ENCODE measurements at places on chromosomes 2 and 18.

- DNase-seq = no peak
These were observed 239.7 kb downstream of the SH3BP4 start for GRCh38 chr2:235191486-235191885.

DNA sequence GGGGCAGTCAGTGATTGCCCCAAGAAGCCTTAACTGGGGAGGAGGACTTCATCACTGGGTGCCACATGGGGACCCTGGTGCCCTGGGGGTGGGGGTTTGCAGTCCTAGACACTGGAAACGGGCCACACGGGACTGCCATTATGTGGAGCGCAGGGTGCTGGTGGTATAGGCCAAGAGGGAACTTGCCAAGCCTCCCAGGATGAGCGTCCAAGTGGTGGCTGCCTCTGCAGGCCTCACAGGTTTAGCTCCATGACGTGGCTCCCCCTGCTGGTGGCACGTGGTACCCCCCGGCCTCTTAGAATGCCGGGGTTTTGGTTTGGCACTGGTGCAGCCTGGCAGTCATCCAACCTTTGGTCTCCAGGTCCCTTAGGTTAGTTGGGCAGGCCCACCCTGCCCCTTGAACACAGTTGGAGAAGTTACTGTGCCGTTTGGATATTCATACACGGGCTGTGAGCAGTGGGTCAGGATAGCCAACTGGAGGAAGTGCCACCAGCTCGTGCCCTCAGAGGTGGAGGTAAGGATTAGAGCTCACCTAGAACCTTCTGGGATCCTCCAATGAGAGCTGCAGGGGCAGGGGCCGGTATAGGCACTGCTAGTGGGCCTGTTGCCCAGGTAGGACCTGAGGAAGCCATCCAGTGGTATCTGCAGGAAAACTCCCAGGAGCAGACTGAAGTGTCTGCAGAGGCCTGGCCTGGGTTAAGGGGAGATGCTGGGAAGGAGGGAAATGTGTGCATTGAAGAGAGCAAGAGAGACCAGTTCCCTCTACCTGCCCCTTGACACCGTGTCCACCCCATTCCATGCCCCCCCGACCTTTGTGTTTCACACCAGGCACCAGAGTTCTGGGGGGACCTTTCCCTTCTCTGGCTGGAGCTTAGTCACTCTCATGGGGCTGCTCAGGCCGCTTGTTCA is 5.7 kb downstream of the PTMA start:
- peak; percentile 94 for DNase-seq

- no peak for DNase-seq
These were observed 116.8 kb upstream of the SERPINE2 start for GRCh38 chr2:224155896-224156295.

DNA sequence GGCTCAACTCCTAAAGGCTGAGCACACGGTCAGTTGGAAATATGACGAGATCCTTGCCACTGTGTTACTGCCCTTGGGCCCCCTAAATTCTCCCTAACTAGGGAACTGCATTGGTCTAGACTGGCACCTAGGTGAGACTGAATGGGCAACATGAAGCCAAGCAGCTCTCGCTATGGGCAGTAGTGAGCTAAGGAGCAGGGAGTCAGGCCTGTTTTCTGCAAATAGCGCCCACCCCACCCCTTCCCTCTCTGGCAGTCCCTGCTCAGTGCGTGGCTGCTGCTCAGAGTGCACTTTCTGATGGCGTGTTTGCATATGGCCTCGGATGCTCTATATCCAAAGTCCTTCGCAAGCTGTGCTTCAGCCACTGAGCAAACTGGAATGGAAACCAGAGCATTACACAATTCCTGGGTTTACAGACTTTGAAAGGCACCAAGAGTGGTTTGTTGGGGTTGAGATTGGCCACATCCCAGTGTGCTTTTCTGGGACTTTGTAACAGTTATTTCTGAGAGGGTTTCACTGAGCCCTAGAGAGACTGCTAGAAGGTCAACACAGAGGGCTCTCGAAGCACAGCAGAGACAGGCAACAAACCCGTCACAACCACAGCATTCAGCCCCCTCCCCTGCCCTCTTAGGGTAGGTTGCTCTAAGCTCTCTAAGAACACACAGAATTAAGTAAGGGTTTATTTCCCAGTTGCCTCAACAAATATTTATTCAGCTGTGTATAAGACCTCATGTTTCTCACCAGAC is 419.9 kb downstream of the STK39 start:
- no peak for DNase-seq

GRCh38 chr18:75844146-75844545 is 416.6 kb upstream of the SMIM21 start:
- no peak for DNase-seq

GRCh38 chr2:70931376-70932000 is 4.2 kb upstream of the ATP6V1B1 start:
- no peak for DNase-seq

DNA sequence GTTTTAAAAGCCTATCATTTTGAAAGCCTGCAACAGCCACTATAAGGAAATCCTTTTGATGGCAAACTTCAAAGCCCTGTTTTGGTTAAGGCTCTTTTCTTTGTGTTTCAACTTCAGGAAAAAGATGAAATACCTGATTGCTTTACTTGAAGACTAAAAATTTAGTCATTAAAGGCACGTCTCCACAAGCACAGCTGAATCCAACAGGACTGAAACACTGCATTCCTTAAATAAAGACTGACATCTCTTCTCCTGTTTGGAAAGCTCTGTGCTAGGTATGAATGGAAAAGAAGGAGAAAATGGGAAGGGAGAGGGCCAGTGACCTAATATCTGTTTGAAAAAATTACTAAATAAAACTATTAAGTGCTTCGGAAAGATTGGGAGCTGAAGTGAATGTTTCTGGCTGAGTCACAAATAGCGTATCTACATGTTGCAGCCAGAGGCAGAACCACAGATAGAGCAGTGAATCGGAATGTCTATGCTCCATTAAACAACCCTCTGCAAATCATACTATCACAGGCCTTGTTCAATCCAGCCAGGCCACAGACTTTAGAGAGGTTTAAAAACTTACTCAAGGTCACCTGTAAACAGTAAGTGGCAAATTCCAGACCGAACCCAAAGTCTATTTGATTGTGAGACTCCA is 21.1 kb upstream of the RALBP1 start:
- DNase-seq = no peak

- no peak for DNase-seq
These were observed 129.4 kb upstream of the SP3 start for GRCh38 chr2:174094542-174094941.

DNA sequence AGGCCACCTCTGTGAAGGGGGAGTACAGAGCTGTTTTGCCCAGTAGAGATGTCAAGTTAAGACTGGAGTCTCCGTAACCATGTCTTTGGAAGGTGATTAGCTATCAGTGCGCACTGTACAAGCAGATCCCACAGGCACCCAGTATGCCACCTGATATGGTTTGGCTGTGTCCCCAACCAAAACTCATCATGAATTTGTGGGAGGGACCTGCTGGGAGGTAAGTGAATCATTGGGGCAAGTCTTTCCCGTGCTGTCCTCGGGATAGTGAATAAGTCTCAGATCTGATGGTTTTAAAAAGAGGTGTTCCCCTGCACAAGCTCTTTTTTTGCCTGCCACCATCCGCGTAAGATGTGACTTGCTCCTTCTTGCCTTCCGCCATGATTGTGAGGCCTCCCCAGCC is 90.2 kb downstream of the ACTR2 start:
- DNase-seq = no peak

- DNase-seq = no peak
These were observed 394.1 kb upstream of the ATP5MC3 start for GRCh38 chr2:175575346-175576258.

DNA sequence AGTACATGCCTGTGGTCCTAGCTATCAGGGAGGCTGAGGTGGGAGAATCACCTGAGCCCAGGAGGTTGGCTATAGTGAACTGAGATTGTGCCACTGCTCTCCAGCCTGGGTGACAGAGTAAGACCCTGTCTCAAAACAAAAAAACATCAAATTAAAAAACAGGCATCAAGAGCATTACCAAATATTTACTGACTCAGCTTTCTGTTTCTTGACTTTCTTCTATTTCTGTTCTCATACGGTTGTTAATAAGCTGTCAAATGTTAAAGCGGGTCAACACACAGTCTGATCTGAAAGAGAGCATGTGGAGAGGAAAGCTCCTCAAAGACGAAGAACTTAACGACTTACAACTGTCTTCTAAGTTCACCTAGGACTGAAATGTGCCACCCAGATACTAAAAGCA is 59.0 kb downstream of the ITGB1BP1 start:
- no peak for DNase-seq

DNA sequence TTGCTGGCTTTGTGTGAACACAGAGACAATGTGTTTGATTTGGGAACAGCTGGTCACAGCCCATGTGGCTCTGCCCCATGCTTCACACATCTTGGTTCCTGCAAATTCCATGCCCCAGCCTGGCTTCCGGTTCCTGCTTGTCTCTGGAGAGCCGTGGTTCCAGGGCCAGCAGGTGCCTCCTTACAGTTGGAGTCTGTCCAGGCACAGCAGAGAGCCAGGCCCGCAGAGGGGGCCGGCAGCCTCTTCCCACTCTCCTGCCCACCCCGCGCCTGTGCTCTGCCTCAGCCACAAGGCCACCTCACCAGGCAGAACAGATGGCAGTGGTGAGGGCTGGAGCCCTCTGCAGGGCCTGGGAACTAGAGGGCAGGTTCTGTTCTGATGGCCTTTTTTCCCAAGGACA is 81.5 kb downstream of the LDLRAD4 start:
- no peak for DNase-seq

GRCh38 chr2:3460156-3460555 is 59.2 kb downstream of the ADI1 start:
- no peak for DNase-seq

DNA sequence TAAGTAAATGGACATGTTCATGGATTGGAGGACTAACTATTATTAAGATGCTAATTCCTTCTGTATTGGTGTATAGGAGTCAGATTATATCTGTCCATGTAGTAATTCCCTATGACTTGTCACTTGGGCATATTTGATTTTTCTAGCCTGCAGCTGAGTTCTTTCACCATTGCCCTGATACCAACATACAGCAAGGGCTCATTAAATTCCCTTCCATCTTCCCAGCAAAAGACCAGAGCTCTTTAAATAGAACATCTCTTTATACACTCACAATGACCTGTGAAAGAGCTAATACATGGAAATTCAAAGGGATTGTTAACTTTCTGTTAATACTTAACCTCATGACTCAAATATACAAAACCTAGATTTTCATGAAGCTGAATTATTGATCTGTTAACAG is 492.3 kb upstream of the VRK2 start:
- DNase-seq = no peak

DNA sequence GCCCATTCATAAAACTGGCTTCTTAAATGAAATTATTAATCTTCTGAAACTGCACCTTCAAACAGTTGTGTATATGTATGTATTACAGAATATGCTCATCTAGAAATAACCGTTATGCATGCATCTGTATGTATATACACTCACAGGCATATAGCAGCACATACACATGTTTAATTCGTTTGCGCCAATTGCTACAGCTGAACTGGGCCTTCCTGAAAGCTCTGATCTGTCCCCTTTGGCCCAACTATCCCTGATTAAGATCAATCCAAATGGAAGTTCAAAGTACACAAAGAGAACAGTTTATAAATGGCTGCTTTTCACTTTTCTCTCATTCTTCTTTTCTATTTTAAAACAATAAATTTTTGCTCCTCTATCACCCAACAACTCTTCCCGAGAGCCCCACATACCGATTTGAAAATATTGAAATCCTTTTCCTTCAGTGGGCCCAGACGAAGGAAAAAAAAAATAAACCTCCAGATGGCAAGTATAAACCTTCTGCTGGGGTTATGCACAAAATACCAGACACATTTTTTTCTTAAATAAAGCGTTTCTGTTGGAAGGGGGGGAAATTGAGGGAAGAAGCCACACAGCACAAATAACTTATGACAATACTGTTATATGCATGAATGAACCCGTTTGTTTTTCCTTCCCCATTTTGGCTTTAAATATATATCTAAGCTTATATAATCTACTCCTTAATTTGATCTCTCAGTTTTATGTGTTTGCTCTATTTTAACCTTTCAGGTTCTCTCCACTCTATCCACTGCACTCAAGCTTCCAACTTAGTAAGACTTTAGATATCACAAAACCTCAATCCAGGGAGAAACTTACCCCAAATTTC is 267.3 kb downstream of the TCF4 start:
- no peak for DNase-seq

GRCh38 chr18:79309614-79310358 is 85.9 kb upstream of the NFATC1 start:
- DNase-seq = no peak

DNA sequence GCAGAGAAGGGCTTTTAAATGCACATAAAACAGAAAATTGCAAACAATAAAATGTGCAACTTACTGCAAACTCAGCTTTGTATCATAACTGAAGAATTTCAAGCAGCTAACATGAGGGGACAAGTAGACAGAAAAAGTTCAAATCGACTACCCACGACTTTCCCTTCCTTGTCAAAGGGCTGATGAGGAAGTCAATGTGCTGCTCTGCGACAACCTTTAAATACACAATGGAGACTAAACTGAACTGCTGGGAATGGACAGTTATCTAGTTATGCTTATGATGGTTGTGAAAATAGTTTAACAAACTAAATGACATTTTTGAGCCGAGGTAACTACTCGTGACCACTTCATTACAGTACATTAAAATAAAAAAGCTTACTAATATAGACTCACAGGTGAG is 84.1 kb downstream of the INO80D start:
- no peak for DNase-seq
